ENCODE measurements at places on chromosomes 6 and 20.

GRCh38 chr6:41639809-41640371, 1.6 kb downstream of the MDFI start:
- no peak for DNase-seq

- no peak for DNase-seq
These were observed 510.5 kb downstream of the HACE1 start for GRCh38 chr6:104349191-104349590.

DNA sequence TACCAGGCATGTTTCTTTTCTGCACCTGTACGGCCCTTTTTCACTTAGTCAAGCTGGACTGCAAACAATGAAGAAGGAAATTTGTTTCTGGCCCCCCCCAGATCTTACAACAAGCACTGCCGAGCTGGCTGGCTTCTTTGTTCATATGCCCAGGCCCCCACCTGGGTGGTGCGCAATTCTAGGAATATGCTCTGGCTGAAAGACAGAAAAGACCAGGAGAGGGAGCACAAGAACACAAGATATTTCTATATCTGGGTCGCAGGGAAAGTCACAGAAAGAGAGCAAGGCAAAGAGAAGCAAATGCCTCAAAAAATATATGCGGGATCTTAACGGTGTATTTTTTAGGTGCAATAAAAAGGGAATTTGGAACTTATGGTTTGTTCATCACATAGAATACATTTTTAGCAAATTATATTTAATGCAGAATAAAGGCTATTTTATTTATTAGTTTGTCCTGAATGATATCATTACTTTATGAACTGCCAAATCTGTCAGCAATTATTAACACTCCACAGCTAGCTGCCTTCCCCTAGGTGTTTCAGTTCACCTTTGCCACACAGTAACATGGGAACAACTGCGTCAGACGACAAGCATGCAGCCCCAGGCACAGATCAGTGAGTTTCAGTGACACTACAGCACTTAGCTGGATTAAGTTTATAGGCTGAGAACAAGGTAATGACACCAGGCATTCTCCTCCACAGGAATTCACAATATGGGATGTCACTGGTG, 76.5 kb downstream of the GJA10 start:
- DNase-seq: no peak

- DNase-seq: no peak
These were observed 51.1 kb downstream of the NFATC2 start for GRCh38 chr20:51491393-51491792.

DNA sequence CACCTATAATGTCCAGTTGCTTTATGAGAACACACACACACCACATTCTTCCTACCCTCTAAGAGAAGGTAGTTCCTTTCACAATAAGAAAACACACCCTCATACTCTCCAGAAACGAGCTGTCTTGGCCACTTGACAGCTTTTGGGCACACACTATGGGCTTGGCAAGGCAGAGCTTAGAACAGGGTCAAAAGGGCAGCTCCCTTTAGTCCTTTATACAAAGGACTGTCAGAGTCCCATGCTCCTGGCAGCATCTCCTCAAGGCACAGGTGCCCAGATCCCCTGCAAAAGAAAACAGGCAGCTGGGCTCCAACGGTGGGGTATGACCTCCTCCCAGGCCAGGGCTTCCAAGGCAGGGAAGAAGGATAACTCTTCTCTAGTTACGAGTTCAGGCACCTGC, 4.9 kb upstream of the LYRM2 start:
- DNase-seq: no peak

GRCh38 chr20:41408986-41409385, 42.4 kb upstream of the EMILIN3 start:
- DNase-seq: peak; percentile 64

GRCh38 chr6:80173411-80173810, 66.9 kb downstream of the BCKDHB start:
- no peak for DNase-seq

- no peak for DNase-seq
These were observed 139.1 kb upstream of the GMDS start for GRCh38 chr6:2384528-2384927.

DNA sequence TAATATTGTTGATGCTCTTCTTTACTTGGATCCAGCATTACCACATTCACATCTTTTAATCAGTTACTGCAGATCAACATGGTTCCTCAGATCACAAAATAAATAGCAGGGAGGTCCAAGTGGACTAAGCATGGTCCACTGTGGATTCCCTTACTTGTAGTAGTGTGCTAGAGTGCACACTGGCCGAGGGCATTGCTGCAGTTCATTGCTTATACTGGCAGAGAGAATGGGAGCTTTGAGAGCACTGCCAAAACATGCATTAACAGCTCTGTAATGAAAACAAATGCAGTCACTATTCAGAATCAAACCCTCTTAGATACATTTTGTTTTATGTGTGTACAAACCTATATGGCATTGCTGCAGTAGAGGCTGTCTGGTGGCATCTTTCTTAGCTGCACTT, 471.5 kb downstream of the CD109 start:
- DNase-seq: no peak

DNA sequence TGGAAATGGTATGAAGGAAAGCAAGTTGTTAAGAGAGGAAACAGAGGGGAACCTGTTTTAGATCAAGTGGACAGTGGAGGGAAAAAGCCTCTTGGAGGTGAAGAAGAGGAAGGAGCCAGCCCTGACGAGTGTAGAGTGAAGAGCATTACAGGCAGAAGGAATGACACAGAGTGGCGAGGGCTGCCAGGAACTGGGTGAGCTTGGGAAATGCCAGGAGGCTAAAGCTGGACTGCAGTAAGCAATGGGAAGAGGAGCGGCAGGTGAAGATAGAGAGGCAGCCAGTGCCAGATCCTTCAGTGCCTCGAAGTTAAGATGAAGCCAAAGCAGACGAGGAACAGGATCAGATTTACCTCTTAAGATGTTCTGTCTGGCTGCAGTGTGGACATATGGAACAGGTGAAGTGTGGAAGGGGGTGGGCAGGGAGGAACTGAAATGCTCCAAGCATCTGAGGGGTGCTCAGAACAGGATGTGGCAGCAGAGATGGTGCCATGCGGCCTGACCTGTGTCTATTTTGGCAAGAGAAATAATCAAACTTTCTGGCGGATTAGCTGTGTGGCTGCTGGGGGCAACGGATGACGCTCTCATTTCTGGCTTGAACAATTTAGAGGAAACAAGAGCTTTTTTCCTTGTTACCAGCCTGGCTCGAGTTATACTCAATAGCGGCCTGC, 748.4 kb downstream of the PTPRT start:
- no peak for DNase-seq
